ENCODE measurements at places on chromosomes 12 and 14.
A peak's percentile ranks its signal among the peaks of the same experiment; 100 is the strongest.

GRCh38 chr12:41205070-41205709 is 17.1 kb downstream of the PDZRN4 start:
- no peak for DNase-seq

- no peak for DNase-seq
These were observed 76.3 kb downstream of the COX16 start for GRCh38 chr14:70283156-70283555.

- no peak for DNase-seq
These were observed 41.6 kb downstream of the AKAP6 start for GRCh38 chr14:32370714-32371113.

DNA sequence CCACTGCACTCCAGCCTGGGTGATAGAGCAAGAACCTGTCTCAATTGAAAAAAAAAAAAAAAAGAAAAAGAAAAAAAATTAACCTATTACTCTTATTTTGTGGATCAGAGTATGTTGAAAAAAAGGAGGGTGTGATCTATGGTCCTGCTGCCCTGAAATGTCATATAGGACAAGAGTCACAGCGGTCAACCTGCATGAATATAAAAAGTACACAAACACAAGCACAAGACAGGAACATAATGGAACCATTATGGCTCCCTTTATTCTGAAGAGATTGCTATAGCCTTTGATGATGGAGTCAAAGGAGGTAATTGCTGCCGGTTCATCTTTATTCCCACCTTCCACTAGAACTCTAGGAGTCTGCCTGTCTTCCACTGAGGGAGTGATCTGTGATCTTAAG is 96.9 kb downstream of the NTN4 start:
- no peak for DNase-seq

- DNase-seq: no peak
These were observed 31.3 kb upstream of the ATP2A2 start for GRCh38 chr12:110249716-110250225.

- no peak for DNase-seq
These were observed 15.2 kb downstream of the RASSF3 start for GRCh38 chr12:64625243-64626077.

DNA sequence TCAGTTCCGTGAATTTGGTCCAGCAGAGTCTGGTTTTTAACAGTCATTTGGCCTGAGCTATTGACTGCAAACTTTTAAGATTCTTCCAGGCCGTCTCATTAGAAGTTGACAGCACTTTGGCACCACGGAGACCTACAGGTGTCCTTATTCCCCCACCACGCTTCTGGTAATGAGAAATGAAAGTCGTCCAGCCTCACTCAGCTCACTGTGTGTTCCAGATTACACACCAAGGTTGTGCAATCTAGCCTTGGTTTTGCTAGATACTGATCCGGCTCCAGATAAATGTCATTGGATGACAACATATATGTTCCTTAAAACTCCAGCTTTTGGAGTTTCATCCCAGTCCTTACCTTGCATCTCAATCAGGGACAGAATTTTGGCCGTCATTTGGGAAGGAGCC is 210.4 kb downstream of the CHST11 start:
- no peak for DNase-seq

DNA sequence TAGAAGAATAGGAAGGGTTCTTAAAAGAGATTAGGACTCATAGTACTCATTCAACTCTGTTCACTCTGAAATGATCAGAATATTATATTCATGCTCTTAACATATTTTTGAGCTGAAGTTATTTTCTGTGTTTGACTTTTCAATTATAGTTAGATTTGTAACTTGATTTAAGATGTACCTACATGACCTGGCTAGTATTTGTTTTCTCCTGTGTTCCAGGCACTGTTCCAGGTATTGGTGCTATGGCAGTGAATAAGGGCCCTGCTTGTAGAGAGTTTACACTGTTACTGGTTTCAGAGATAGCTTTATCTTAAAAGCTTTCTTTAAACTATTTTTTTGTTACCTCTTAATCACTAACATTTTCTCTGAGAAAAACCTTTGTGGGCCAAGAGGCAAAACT is 19.1 kb upstream of the SLC17A8 start:
- DNase-seq: no peak

GRCh38 chr14:104384776-104385071 is 194.8 kb upstream of the C14orf180 start:
- DNase-seq: no peak

- DNase-seq: no peak
These were observed 20.7 kb downstream of the KIF26A start for GRCh38 chr14:104158827-104159798.

- DNase-seq: no peak
These were observed 298.7 kb upstream of the SRRM4 start for GRCh38 chr12:118682656-118683055.

DNA sequence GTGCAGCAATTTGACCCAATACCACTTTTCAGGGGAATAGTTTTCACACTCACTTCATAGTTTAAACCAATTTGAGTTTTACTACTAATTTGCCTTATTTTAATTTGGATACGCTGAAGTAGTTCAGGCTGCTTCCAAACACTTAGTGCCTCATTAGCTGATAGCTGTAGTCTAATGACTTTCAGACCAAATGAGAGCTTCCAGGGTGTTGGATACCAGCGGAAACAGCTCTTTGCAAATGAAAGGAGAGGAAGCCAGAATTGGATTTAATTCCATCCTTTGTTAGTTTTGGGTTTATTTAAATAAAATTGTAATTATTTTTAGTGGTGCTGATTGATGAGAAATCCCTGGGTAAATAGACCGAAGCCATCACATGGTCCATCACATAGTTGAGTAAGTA is 158.3 kb upstream of the SEL1L start:
- DNase-seq: no peak

GRCh38 chr14:54848910-54849309 is 53.7 kb downstream of the GCH1 start:
- no peak for DNase-seq

- no peak for DNase-seq
These were observed 200.9 kb downstream of the RAD51B start for GRCh38 chr14:68020493-68020892.

DNA sequence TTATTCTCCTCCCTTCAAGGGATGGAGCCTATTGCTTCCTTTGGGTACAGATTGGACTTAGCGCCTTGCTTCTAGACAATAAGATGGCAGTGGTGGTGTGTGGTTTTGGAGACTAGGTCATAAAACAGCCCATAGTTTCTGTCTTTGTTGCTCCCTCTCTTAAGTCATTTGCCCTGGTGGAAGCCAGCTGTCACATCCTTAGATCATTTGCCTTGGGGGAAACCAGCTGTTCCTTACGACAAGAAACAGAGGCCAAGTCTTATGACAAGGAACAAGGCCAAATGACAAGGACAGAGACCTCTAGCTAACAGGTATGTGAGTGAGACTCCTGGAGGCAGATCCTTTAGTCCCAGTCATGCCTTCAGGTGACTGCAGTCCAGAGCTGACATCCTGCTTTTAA is 9.2 kb upstream of the PALS1 start:
- DNase-seq: no peak

GRCh38 chr12:38138225-38139221 is 178.1 kb upstream of the ALG10B start:
- peak; percentile 13 for DNase-seq

- DNase-seq: no peak
These were observed 25.5 kb upstream of the NPFF start for GRCh38 chr12:53532524-53533445.

DNA sequence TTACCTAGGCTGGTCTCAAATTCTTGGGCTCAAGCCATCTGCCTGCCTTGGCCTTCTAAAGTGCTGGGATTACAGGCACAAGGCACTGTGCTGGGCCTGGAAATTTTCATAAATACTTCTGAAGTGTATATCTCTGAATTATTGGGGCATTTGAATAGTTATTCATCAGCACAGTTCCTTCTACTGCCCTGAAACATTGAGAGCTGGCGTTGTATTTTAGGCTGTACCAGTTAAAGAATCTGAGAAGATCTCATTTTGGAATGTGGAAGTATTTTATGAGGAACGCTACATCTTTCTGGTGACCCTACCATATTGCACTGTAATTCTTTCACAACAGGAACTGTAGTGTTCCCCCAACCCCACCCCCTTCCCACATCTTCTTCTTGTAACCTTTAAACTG is 349.0 kb upstream of the RGS6 start:
- no peak for DNase-seq

- no peak for DNase-seq
These were observed 61.4 kb downstream of the CCNK start for GRCh38 chr14:99542566-99542965.

GRCh38 chr14:20659813-20660395 is 18.4 kb upstream of the OR6S1 start:
- DNase-seq: no peak

DNA sequence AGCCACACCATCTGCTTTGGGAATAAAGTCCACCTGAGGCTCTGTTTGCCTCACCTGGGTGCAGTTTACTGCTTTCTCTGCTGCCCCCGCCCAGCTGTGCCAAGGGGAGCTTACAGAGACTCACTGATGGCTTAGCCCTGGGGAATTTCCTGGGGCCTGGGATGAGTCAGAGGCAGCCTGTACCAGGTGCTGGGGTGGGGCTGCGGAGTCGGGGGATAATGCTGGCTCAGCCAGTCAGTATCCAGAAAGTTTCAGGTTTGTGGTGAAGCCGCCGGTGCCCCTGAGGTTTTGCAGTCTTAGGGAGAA is 22.3 kb downstream of the PLEKHG3 start:
- DNase-seq: no peak

DNA sequence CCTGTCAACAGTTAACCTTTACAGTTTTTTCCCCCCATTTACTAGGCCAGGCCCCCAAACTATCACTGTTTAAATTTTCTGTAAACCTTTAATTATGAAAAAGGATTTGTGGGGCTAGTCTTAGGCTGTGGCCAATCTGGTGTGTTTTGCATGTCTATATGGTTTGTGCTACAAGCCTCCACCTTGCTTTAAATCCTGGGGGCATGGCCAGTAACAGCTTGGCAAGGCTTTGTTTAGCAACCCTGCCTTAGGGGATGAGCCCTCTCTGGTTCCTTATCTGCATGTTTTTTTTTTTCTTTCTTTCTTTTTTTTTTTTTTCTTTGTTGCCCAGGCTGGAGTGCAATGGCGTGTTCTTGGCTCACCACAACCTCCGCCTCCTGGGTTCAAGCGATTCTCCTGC is 102.7 kb downstream of the KCNMB4 start:
- no peak for DNase-seq

- no peak for DNase-seq
These were observed 324.4 kb upstream of the RTL1 start for GRCh38 chr14:101227611-101228594.

DNA sequence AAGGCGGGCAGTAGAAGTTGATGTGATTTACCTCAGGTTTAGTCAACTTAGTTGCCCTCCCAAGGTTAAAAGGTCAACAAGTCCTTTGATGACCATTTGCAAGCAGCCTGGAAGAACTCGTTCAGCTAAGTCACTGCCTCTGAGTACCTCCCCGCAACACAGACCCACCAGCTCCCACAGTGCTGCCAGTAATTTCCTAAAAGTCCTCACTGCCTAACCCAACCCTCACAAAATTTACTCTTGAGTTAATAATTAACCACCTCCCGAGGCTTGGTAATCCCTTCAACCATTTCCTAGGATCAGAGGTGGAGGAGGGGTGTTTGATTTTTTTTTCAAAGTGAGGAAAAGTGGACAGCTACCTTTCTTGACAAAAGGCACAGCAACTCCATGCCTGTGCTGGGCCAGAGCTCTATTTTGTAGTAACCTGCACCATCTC is 55.8 kb downstream of the MAP3K9 start:
- no peak for DNase-seq

DNA sequence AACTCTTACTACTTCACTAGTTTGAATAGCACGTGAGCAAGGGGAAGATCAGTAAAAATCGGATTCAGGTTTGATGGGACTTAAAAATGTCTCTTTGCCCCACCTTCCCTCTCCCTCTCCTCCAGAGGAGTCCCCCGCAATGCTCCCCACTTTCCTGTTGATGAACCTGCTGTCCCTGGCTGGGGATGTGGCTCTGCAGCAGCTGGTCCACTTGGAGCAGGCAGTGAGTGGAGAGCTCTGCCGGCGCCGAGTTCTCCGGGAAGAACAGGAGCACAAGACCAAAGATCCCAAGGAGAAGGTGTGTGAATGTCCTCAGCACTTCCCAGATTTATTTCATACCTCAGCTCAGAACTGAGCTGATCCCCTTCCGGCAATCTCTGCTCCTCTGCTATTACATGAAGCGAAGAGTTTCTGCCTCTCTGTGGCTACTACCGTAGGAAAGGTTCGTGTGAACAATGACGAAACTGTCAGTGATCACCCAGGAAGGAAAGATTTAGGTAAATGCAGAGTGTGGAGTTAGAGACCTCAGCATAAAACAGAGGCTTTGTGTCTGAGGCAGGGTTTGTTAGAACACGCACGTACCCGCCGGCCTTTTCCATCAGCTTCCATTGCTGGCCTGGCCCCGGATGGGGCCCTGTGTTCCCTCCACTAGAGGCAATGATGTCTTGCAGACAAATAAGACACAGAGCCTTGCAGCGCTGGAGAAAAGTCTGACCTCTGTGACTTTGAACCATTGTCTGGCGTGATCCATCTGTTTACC is 7.4 kb upstream of the GAPDH start:
- no peak for DNase-seq

GRCh38 chr12:2273288-2273687 is 220.5 kb downstream of the CACNA1C start:
- no peak for DNase-seq

DNA sequence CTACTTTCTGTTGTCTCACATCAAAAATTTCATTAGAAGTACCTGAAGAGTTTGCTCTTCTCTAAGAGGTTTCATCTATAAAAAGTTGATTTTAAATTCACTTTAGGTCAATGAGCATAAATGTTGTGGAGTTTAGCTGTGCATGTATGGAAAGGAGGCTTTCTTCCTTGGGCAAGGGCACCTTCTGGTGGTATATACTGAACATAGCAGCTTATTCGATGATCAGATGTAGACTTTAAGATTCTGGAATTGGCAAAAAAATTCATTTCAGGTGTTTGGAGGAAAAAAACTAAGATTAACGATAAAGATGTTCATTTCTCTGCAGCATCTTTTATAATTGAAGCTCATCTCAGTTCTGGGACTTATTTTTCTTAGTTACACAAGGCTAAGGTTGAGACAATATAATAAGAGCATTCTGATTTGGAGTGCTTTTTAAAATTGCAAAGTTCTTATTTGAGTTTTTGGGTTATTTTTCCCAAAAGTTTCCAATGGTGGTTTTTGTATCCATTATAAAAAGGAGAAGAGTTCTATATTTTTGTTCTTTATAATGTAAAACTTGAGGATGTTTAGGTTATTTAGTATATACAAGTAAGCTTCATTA is 46.8 kb downstream of the TMEM117 start:
- no peak for DNase-seq

DNA sequence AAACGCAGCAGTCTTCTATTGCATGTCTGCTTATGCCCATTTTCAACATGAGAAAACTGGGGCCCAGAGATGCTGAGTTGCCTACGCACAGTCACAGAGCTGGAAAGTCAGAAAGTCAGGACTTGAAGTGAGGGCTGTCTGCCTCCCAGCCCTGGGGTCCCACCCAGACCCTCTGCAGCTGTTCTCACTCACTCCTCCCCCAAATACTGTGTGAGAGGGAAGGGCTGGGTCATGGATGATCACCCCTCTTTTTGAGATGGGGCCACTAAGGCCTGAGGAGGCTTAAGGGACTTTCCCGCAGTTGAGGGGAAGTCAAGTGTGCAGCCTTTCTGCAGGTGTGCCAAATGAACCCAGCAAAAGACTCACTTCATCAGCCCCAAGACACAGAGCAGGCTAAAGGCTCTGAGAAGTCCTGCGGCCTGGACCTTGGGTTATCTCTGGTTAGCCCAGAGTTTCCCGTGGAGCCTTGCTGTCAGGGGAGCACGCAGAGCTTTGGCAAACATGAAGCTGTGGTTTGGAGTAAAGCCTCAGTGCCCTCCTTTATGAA is 18.7 kb downstream of the DTX1 start:
- no peak for DNase-seq
